Stimulated activated CD4-positive, alpha-beta T cell treated with anti-CD3 and anti-CD28 coated beads, TNF-alpha, amount 100 ng/mL, for 4 hours (primary cell): ENCODE measurements at places on chromosomes 4 and X.

- DNase-seq: no peak
These were observed 5.5 kb upstream of the HSPA4L start for GRCh38 chr4:127776620-127777019.

DNA sequence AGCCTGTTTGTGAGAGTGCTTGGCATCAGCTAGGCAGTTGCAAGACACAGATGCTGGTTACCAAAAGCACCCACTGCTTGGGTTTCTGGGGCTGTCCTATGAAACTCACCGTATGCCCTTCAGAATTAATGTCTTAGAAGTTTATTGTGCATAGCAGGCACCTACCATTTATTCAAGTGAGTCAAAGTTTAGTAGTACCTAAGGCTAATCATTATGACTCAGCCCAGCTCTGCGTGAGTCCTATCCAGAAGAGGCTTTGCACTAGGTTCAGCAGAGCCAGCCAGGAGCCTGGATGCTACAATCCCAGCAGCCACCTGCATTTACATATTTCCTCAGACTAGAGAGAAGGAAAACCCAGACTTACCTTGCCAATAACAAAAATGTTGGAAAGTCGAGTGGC lies 4.2 kb downstream of the RPS4X start:
- no peak for DNase-seq

- no peak for DNase-seq
These were observed 183.4 kb upstream of the FAM241A start for GRCh38 chr4:111961809-111962208.

GRCh38 chrX:21932292-21933002 lies 8.1 kb upstream of the SMS start:
- no peak for DNase-seq

GRCh38 chrX:40188573-40189417 lies 91.0 kb upstream of the BCOR start:
- no peak for DNase-seq

DNA sequence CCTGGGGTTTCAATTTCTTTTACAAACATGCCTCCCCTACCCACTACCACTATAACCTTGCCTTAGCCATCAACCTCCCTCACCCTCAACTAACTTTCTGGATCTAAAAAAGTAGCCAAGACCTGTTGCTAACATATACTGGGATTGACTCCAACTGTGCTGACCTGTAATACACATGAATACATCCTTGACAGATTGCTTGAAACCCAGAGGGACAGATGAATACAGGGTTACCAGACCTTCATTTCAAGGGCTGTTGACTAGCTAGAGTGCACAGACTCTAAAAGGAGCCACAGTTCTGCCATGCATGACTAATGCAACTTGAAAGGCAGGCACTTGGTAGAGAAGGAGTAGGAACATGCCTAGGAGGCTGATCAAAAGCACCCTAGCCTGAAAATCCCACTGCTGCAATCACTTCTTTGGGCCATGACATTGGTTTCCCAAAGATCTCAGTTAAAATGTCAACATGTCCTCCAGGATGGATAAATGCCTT lies 121.0 kb downstream of the PCDH19 start:
- no peak for DNase-seq

DNA sequence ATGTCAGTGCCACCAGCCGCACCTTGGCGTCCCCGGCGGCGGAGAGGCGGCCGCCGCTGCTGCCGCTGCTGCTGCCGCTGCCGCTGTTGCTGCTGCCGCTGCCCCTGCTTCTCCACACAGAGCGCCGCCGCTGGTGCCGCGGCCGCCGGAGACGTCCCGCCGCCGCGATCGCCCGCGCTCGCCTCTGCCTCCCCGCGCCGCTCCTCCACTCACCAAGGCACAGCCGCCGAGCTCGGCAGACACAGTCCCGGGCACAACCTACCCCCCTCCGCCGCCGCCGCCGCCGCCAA lies at the start of gene PPP3CA:
TSS of gene PPP3CA (minus strand) at position 260 of the 290 bp plus-strand sequence.
- DNase-seq: no peak

DNA sequence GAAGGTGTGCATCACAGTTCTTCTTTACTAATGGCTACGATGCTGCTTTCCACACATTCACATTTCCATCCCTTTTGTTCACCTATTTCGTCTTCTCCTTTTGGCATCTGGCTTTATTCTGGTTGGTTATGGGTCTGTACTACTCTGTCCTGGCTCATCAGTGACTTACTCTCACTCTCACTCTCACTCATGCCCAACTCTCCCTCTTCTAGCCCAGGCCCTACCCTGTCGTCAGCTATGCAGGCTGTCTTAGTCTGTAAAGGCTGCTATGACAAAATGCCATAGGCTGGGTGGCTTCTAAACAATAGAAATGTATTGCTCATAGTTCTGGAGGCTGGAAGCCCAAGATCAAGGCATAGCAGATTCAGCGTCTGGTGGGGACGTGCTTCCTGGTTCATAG lies 105.6 kb upstream of the PUDP start:
- no peak for DNase-seq

- DNase-seq: no peak
These were observed 36.0 kb upstream of the CD99L2 start for GRCh38 chrX:150934453-150934852.

DNA sequence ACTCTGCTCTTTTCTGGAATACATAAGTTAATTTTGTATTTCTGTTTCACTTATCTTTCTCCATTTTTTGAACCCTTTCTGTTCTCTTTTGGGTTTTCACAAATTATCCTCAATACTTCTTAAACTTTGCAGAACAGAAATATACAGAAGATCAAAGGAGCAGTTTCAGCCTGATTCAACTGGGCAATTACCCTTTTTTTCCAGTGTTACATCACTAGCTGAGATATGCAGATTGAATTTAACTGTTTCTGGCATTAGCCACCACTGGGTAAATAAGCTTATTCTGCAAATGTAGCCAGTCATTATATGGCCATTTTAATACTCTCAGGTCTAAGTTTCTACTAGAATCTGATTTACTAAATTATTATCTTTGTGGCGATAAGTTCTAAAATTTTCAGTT lies 66.9 kb upstream of the GRID2 start:
- DNase-seq: no peak
